ENCODE measurements at places on chromosomes 2 and 18. TPM values are rescaled to one million over a fixed set of nuclear protein-coding genes. Genes with fewer than 3 reads are reported as not detected.

GRCh38 chr2:189835855-189836558 lies 51.8 kb downstream of the PMS1 start:
- DNase-seq: no peak

DNA sequence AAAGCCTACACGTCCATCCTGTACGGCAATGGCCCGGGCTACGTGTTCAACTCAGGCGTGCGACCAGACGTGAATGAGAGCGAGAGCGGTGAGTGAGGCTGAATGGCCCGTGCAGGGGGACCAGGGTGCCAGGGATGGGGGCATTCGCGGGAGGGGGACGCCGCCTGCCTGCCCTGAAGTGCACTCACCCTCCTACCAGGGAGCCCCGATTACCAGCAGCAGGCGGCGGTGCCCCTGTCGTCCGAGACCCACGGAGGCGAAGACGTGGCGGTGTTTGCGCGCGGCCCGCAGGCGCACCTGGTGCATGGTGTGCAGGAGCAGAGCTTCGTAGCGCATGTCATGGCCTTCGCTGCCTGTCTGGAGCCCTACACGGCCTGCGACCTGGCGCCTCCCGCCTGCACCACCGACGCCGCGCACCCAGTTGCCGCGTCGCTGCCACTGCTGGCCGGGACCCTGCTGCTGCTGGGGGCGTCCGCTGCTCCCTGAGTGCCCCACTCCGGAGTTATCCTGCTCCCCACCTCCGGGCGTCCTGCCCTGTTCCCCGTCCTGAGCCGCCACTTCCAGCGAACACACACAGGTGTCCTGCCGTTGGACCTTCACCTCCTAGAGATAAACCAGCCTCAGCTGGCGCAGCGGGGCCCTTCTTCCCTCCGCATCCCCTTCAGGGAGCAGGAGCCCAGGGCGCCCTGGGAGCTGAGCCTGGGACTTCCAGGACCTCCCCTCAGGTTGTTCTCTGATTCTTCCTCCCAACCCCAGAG lies 2.9 kb downstream of the ALPI start:
- DNase-seq: no peak

DNA sequence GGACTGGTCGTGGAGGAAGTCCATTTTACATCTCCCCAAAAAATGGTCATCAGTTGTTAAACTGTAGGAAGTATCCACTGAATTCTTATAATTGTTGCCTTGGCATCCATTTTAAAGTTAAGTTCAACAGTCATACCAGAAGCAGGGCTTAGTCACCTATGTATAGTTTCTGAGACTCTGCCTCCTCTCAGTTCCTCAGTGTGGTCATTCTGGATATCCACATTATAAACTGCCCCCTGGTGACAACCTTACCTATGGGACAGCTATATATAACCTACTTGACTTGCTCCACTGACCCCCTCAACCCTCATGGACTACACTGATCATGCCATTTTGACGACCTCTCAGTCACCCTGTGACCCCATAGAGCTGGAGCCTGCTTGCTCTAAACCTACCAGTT lies 617.0 kb downstream of the LRP1B start:
- DNase-seq: no peak

- no peak for DNase-seq
Measured at GRCh38 chr2:177155631-177156030, 57.0 kb upstream of the HNRNPA3 start.

DNA sequence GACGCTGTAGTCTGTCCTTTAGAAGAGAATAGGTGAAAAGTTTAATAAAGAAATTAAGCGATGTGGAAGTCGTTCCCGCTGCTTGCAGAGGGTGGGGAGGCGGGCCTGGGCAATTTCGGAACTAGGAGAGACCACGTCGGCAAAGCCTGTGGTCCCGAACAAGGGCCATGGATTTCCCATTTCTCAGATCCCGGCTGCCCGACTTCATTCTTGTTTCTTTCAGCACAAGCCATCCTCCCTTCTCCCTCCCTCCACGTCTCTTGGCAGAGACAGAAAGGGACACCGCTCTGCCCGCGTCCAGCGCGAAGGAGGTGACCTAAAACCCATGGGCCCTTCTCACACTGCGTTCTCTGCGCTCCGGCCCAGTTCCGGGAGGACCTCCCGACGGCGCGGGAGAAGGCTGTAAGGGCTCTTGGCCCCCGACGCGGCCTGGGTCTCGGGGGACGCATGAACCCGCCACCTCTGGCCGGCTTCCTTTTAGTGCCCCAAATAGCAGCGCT lies 2.2 kb upstream of the BCL2L11 start:
- DNase-seq: no peak

- DNase-seq: no peak
Measured at GRCh38 chr2:61426267-61426897, 44.5 kb downstream of the USP34 start.

GRCh38 chr2:181374781-181375675 lies 82.2 kb upstream of the ITGA4 start:
- no peak for DNase-seq

GRCh38 chr18:59264121-59264571 lies 9.1 kb downstream of the RAX start:
- no peak for DNase-seq

GRCh38 chr2:213679894-213680293 lies 395.6 kb downstream of the SPAG16 start:
- DNase-seq: no peak

Gene NCKAP5
- 0.39 TPM for total RNA-seq

Gene HJURP
- total RNA-seq: 30.9 TPM

Gene SRBD1
- total RNA-seq: 16.3 TPM

Gene CPS1
- 18.0 TPM for total RNA-seq

Gene LYG2
- total RNA-seq: not detected

Data from pulmonary artery endothelial cell (primary cell).